Karpas-422 (cell line): ENCODE measurements at places on chromosomes 16 and 17. TPM values are rescaled to one million over a fixed set of nuclear protein-coding genes. Genes with fewer than 3 reads are reported as not detected.
A peak's percentile ranks its signal among the peaks of the same experiment; 100 is the strongest.

- no peak for DNase-seq
These were observed 6.7 kb downstream of the SDR42E1 start for GRCh38 chr16:82004601-82005000.

MARVELD3 gene
- not detected in 2 replicates for total RNA-seq

MPV17L gene
- total RNA-seq: not detected in 2 replicates

DNA sequence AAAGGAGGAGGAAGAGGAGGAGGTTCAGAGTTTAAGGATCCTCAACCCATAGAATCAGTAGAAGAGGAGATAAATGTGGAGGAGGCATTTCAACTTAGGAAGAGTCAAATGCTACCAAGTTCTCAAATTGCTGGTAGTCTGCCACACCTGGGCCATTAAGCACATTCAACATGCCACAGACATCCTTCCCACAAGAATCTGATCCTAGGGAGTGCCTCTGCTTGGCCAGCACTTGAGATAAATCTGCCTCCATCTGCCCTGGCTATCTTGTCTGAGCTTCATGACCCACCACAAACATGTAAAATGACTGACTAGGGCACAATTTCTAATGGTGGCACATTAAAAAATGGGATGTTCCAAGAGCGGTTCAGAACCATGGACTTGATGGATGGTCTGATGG, 37.3 kb upstream of the AXIN2 start:
- DNase-seq: no peak

TBC1D28 gene
- not detected in 2 replicates for total RNA-seq

- peak; percentile 82 for DNase-seq
These were observed 5.5 kb downstream of the IGSF6 start for GRCh38 chr16:21646721-21647561.

LRRC37A gene
- total RNA-seq: 1.7 and 4.0 TPM in 2 replicates

GRCh38 chr17:82734987-82735866, at the start of gene FN3K:
TSS of gene FN3K (plus strand) at chr17:82735615. CDS start at chr17:82735637, 22 bp downstream.
- no peak for DNase-seq

GRCh38 chr16:84618581-84619460, 943 bp upstream of the COTL1 start:
- DNase-seq: peak; percentile 57

GRCh38 chr16:76970745-76971099, 220.3 kb upstream of the MON1B start:
- no peak for DNase-seq

DNA sequence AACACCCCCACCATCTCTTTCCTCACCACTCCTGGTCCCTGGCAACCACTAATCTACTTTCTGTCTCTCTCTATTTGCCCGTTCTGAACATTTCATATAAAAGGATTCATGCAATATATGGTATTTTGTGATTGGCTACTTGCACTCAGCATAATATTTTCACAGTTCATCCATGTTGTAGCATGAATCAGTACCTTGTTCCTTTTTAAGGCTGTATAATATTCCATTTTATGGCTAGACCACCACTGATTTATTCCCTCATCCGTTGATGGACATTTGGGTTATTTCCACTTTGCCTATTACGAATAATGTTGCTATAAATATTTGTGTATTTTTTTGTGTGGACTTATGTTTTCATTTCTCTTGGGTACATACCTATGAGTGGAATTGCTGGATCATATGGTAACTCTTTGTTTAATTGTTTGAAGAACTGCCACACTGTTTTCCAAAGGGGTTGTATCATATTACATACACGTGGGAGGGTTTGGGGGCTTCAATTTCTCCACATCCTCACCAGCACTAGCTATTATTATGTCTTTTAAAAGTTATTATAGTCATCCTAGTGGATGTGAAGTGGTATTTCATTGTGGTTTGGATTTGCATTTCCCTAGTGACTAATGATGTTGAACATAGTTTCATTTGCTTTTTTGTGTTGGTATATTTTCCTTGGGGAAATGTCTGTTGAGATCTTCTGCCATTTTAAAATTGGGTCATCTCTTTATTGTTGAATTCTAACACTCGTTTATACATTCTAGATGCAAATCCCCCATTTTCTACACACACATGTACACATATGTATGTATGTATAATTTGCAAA, 26.3 kb downstream of the SEC14L5 start:
- DNase-seq: peak; percentile 54

- no peak for DNase-seq
These were observed 130.2 kb downstream of the CPPED1 start for GRCh38 chr16:12673466-12673865.

GRCh38 chr16:89242795-89243200, 25.3 kb downstream of the ZNF778 start:
- no peak for DNase-seq

NLRC3 gene
- total RNA-seq: 22.4 and 31.5 TPM in 2 replicates

KRTAP1-5 gene
- total RNA-seq: not detected in 2 replicates

SMPD3 gene
- total RNA-seq: 5.0 and 12.6 TPM in 2 replicates

ZNF23 gene
- 8.9 and 13.6 TPM in 2 replicates for total RNA-seq

DNA sequence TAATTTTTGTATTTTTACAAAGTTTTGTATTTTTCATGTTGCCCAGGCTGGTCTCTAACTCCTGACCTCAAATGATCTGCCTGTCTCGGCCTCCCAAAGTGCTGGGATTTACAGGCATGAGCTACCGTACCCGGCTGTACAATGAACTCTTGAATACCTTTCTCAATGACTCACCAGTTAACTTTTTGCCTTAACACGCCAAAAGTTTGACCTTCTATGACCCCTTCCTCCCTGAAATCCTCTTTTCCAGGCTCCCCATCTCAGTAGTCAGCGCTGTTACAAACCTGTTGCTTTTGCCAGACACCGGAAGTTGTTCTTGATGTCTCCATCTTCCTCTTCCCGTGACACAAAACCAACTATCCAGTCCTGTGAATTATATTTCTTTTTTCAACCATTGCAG, 158.1 kb upstream of the ASIC2 start:
- DNase-seq: no peak
